Stimulated activated CD8-positive, alpha-beta memory T cell treated with anti-CD3 and anti-CD28 coated beads, Interleukin-4, amount 100 ng/mL, for 48 hours (primary cell): ENCODE measurements at places on chromosomes 1 and 21.

DNA sequence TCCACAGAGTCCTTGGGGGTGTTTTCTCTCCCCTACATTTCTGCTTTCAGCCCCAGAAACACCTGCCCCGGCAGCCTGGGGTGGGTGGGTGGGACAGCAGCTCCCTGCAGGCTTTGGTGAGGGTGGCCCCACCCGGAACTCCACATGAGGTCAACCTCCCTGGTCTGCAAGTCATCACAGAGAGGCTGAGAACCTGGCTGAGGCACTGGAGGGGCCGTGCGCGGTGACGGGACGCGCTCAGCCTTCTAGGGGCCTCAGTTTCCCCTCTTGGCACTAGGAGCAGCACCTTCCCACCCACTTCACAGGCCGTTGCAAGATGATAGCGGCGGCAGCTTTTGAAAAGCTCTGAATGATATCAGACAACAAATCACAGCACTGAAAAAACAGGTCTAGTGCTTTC lies 37.7 kb upstream of the NID1 start:
- DNase-seq, result no peak

DNA sequence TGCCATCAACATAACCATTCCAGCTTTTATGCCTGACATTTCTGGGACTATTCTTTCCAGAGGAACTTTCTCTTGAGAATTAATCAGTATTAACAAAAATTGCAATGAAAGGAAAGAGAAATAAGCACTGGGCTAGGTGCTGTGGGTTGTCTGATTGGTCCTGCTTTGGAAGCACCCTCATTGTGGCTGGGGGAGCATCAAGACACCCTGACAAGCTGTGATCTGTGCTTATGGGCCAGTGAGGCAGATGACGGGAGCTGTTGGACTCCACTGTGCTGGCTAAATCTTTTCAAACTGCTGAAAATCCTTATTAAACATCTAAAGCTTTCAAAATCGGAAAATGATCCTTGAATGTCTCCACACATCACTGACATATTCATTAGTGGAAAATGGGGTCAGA lies 20.0 kb downstream of the UBASH3A start:
- no peak for DNase-seq

GRCh38 chr21:43021756-43022600 lies 47.6 kb downstream of the PKNOX1 start:
- no peak for DNase-seq

GRCh38 chr1:168824418-168825065 lies 95.5 kb upstream of the DPT start:
- DNase-seq, result peak; percentile 32

DNA sequence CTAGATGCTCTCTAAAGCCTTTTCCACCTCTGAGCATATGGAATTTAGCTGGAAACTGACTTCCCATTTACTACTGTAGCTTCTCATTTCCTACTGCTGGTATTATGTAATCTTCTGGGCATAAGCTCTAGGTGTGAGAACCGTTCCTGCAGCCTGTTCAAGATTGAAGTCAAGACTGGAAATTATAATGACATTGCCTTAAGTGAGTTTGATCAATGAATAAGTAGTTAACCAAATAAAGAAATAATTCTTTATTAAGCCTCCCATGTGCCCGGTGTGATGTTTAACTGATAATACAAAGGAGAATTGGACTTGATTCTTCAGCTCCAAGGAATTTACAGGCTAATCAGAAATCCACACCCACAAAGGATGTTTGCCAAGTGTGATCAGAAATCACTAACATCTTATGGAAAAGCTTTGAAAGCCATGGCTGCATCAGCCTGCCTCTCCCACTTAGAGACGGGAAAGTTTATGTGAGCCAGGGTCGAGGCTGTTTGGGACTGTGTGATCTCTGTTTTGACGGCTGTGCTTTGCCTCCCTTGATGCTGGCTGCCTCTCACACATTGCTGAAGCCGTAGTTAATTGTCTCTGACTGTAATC lies 36.4 kb upstream of the PRELP start:
- DNase-seq, result no peak

- DNase-seq, result no peak
Observed at GRCh38 chr1:234619794-234620247, 9.8 kb upstream of the IRF2BP2 start.

GRCh38 chr1:172344444-172344843 lies 76.0 kb upstream of the C1orf105 start:
- no peak for DNase-seq

DNA sequence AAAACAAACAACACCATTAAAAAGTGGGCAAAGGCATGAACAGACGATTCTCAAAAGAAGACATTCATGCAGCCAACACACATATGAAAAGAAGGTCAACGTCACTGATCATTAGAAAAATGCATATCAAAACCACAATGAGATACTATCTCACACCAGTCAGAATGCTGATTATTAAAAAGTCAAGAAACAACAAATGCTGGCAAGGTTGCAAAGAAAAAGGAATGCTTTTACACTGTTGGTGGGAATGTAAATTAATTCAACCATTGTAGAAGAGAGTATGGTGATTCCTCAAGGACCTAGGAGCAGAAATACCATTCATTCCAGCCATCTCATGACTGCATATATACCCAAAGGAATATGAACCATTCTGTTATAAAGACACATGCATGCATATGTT lies 419.6 kb downstream of the NEGR1 start:
- DNase-seq, result no peak

DNA sequence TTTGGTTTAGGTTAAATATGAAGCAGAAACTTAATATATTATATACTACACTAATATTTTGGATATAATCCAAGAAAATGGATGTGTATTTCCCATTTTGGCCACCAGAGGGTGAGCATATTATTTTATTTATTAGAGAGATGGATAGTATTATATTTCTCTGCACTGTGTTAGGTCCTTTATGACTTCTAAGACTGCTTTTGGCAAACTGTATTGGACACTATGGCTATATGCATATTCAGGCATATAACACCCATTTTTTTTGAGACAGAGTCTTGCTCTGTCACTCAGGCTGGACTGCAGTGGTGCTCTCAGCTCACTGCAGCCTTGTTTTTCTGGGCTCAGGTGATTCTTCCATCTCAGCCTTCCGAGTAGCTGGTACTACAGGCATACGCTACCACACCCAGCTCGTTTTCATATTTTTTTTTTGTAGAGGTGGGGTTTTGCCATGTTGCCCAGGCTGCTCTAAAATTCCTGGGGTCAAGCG lies 17.8 kb upstream of the PGM1 start:
- no peak for DNase-seq

GRCh38 chr1:54105080-54105479 lies 47.7 kb downstream of the CDCP2 start:
- DNase-seq, result peak; percentile 7

- no peak for DNase-seq
Observed at GRCh38 chr1:84253891-84254290, 47.6 kb upstream of the SAMD13 start.

GRCh38 chr1:216310776-216311175 lies 112.5 kb downstream of the USH2A start:
- no peak for DNase-seq

GRCh38 chr1:12435639-12436344 lies 182.2 kb downstream of the DHRS3 start:
- peak; percentile 57 for DNase-seq

- peak; percentile 58 for DNase-seq
Observed at GRCh38 chr1:204826970-204827369, 43.7 kb upstream of the NFASC start.

- no peak for DNase-seq
Observed at GRCh38 chr1:54564312-54565112, 16.5 kb downstream of the ACOT11 start.

- no peak for DNase-seq
Observed at GRCh38 chr1:25056536-25056935, 126.5 kb upstream of the RUNX3 start.

- no peak for DNase-seq
Observed at GRCh38 chr1:210938416-210938925, 195.5 kb downstream of the KCNH1 start.

DNA sequence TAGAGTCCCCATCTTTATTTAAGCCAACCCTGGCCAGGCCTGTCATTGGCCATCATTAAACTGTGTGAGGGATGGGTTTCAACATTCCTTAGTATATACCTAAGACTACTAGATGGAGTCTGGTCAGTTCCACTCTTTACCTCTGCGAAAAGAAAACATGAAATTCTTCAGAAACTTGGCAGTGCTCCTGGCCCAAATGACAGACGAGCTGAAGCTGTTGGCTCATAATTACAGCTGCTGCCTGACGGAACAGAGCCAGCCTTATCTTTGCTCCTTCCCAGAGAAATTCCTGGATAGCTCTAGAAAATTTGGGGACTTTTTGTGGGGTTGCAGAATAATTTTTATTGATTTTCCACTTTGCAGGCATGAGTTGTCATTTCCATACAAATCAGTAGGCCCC lies 30.4 kb downstream of the NPHS2 start:
- DNase-seq, result no peak

DNA sequence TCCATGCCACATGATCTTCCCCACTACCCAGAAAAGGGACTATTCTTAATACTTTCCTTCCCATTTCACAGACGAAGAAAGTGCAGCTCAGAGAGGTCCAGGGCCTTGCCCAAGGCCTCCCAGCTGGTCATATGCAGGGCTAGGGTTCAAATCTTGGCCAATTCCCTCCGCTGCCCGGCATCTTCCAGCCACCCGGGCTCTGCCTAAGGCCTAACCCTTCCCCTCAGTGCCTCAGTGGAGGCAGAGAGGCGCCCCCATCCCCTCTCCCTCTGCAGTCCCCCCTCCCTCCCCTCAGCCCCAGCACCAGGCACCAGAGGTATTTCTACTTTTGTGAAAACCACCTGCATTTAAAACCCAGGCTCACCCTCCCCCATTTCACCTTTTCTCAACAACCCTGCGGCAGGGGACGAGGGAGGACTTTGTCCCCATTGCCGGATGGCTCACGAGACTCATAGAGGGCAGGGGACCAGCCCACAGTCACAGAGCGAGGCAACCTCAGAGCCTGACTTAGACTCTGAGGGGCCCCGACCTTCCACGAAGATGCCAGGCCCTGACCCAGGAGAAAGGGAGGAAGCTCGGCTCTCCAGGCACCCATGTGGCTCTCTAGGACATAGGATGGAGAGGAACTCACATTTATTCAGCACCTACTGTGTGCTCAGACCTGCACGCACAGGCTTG lies 12.3 kb downstream of the LAPTM5 start:
- DNase-seq, result peak; percentile 53

GRCh38 chr1:109113590-109114341 lies at the start of gene ELAPOR1:
TSS of gene ELAPOR1 (plus strand) at chr1:109114115. CDS start at chr1:109114184, 69 bp downstream.
- peak; percentile 81 for DNase-seq

DNA sequence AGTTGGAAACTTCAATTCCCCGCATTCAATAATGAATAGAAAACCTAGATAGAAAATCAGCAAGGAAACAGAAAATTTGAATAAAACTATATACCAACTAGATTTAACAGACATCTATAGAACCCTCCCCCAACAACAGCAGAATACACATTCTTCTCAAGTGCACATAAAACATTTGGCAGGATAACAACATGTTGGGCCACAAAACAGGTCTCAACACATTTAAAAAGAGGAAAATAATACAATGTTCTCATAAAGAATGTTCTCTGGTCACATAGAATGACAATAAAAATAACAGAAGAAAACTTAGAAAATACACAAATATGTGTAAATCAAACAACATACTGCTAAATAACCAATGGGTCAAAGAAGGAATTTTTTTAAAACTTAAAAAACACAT lies 24.9 kb downstream of the ITGB3BP start:
- DNase-seq, result no peak

DNA sequence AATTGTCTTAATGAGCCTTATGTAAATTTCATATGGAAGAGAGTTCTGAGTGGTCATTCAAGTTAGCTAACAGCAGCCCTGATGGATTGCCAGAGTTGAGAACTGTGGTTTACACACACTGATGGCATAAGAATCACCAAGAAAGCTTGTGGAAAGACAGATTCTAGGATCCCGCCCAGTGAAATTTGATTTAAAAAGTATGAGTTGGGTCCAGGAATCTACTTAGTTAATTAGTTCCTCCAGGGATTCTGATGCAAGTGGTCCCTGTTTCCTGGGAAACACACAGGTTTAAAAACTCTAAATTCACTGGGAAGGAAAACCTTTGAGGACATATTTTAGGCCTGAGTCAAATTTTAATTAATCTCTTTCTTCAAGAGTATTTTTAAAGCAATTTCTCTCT lies 144.3 kb downstream of the NTPCR start:
- DNase-seq, result no peak

- no peak for DNase-seq
Observed at GRCh38 chr21:31566611-31567010, 92.9 kb upstream of the SOD1 start.

GRCh38 chr1:22967833-22968232 lies 4.8 kb downstream of the LACTBL1 start:
- DNase-seq, result no peak

GRCh38 chr1:111603979-111604378 lies 15.6 kb upstream of the RAP1A start:
- peak; percentile 81 for DNase-seq

GRCh38 chr1:182080955-182081582 lies 19.6 kb upstream of the ZNF648 start:
- peak; percentile 39 for DNase-seq

DNA sequence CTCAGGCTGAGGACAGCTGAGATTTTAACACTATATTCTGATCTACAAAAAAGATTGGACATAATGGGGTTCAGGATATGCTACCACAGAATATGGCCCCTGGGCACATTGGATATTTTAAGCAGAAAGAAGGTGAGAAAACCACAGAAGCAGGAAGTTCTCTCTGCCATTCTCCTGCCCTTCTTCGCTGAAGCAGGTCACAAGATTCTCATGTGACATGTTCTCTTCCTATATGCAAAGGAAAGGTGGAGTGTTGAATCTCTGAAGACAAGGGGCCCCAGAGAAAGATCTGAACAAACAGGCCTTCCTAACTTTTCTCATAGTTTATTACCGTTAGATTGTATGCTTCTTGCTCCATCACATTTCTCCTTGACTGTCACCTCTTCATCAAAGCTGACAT lies 285.7 kb downstream of the S1PR1 start:
- DNase-seq, result no peak

DNA sequence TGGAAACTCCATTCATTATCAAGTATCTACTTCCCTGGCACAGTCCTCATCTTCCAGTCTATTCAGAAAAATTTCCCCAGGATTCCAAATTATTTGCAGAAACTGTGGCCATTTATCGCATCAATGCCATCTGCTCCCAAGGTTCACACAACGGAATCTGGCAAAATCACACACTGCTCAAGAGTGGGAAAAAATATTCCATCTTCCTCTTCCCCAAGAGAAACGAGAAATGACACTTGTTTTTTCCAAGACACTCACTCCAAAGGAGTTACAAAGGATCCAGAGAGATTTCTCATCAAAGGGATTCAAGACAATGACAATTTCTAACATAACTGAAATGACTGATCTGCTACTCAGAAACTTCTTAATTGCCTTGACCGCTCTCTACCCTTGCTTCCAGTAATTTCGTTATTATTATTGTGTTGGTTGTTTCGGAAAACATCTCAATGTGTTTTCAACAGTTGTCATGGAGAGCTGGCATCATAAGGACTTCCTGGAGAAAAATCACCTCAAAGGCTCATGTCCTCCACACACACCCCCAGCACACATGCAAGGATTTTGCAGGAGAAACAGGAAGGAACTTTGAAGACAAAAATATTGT lies 128.0 kb downstream of the PSMG1 start:
- no peak for DNase-seq
